ENCODE measurements at places on chromosomes 16 and 17.
A peak's percentile ranks its signal among the peaks of the same experiment; 100 is the strongest.

- peak; percentile 37 for DNase-seq
Observed at GRCh38 chr17:17994271-17995069, 21.8 kb downstream of the DRC3 start.

DNA sequence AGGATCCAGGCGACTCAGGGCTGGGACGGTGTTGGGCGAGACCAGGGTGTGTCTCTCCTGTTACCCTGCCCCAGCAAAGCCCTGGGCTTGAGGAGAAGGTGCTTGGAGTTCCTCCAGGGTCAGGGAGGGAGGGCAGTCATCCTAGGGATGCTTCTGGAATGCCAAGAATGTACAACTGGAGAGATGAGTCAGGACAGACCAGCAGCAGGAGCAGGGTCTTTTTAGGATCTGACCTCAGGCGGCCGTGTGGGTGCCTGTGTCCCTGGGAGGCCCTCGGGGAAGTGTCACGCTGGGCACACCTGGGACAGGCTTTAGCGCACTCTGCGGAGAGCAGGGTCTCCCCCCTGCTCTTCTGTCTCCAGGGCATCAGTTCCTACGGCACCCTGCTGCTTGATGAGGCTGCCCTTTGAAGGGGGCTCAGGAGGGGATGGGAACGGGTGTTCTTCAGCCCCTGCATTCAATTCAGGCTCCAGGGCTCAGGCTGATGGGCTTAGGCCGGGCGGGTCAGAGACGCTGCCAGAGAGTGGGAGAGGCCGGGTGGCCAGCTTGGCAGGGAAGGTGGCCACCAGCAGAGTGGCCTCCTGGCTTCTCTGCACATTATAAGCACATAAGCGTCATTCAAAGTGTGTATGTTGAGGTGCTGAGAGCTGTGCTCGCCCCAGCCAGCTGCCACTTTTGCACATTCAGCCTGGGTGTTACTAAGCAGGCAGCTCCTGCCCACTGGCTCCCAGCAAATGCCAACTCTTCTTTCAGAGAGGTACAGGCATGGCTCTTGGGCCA, 8.4 kb upstream of the MTSS2 start:
- DNase-seq: peak; percentile 85

DNA sequence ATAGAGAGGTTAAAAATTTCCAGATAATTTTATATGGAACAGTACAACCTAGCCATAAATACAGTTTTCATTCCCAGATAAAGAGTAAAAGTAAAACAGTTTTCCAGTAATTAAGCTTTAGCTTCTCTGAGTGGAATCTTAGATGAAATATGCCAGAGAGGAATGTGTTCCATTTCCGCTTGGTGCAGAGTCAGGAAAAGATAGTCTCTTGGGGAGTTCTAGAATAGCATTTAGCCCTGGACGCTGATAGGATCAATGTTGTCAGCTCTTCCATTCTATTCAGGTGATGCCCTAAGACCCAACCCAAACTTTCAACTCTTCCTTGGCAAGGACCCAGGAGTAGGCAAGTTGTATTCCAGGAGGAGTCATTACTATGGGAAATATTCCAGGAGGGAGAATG, 30.9 kb upstream of the ABCA3 start:
- DNase-seq: peak; percentile 16

- DNase-seq: peak; percentile 47
Observed at GRCh38 chr17:16215965-16216316, 607 bp upstream of the NCOR1 start.

DNA sequence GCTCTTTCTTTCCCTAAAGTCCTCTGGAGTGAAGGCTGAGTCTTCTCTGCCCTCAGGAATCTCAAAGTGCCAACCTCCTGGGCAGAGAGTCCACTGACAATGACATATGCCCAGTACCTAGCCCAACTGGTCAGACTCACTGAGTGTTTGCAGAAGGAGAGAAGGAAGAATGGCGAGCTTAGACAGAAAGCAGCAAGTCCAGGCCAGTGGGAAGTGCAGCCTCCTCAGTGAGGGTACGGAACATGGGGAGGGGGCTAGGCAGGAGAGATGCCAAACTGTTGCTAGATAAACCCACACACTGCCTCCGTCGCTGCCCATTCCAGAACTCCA, 678 bp downstream of the EXOC7 start:
- no peak for DNase-seq

GRCh38 chr17:15006421-15007128, 258.6 kb downstream of the PMP22 start:
- no peak for DNase-seq

DNA sequence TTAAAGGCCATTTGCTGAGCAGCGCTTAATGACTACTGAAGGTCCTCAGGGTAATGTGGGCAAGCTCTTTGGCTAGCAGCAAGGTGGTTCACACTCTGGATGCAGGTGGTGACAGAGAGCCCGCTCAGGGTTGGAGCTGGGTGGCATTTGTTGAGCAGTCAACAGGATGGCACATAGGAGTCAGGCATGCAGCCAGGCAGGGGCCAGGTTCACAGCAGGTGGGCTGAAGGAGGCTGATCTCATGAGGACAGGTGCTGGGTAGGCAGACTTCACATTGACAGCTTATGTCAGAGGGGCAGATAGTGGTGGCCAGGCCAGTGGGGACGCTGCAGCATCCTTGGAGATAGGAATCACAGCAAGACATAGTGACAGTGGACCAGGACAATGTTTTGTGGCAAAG, 4.5 kb downstream of the KRTAP3-1 start:
- no peak for DNase-seq

DNA sequence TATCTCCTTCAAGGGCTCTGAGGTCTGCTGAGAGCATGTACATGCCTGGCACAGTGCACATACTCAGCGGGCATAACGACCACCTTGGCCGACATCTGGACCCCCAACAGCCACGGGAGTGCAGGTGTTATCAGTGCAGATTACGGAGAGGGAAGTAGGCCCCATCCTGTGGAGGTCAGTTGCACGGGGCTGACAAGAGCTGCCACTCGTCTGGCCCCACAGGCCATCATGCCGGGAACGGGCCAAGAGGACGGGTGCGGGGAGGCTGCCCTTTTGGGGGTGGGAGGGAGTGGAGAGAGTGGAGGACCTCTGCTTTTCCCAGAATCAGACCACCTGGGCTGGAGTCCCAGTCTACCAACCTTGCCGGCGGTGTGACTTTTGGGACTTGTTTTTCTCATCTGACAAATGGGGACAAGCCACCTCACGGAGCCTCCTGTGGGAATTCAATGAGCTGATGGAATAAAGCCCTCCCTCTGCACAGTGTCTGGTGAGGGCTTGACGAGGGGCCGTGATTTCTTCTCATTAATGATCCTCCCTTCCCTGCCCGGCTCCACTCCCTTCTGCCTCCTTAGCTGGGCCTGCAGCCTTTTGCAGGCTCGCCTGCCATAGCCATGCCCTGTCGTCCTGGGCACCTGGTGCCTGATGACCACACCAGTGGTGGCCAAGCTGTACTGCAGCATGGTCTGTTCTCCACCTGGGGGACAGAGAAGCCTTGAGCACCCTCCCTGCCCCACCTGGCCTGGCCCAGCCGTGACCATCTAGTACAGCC, 4.6 kb downstream of the PRSS33 start:
- DNase-seq: no peak

All from amniotic epithelial cell (primary cell).